Smooth muscle cell of the coronary artery (primary cell): ENCODE measurements at places on chromosomes 1 and 21. TPM values are rescaled to one million over a fixed set of nuclear protein-coding genes. Genes with fewer than 3 reads are reported as not detected.

The OPRD1 gene
- total RNA-seq, result under 0.01 TPM in 1 of 2 replicates, not detected in the other

The OR2G6 gene
- total RNA-seq, result not detected in 2 replicates

The ST3GAL3 gene
- total RNA-seq, result 16.8 and 19.3 TPM in 2 replicates

The CRP gene
- total RNA-seq, result not detected in 2 replicates

The HEYL gene
- total RNA-seq, result 0.23 TPM in 2 replicates

The FABP3 gene
- 19.1 and 79.4 TPM in 2 replicates for total RNA-seq

The ZSWIM5 gene
- total RNA-seq, result 0.23 and 0.68 TPM in 2 replicates
